ENCODE measurements at places on chromosomes 12 and 14.

GRCh38 chr12:46386877-46387629 is 14.5 kb upstream of the SLC38A2 start:
- DNase-seq: no peak

DNA sequence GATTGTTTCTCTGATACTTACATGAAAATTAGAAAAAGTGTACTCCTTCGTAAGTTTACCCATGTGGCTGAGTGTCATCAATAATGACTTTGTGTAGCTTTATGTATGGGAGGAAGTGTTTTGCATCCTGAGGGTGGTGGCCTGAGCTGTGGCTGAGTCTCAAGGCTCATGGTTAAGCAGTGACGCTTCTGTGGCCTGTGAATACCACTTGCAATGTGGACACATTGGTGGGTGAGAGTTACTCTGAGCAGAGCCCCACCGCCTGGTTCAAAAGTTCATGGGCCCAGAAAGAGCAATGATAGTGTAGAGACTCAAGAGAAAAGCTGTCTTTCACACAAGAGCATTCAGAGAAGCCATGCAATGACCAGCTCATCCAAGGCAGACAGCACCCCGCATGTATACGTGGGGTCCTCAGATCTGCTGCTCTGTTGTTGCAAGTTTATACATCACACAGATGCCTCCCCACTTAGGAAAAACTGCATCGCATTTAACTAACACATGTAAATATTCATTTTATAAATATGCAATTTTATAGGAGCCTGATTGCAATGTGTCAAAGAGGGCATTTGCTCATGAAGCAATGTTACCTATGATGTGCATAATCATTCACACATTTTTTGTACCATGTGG is 55.1 kb upstream of the FRMD6 start:
- DNase-seq: no peak

DNA sequence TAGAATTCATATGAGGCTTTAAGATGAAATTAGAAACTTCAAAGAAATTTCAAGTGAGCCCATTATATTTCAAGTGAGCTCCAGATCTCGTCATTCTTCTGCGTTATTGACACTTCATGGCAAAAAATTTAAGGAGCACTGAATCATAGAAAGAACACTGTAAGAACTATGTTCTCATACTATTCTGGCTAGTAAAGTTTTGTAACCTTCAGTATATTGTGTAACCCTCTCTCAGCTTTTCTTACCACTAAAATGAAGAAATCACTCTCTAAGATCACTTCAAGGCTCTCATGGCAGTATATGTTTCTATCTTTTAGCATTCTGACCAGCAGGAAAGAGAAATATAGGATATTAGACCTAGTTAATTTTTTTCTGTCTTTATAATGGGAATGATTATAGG is 6.3 kb downstream of the GPHN start:
- no peak for DNase-seq

DNA sequence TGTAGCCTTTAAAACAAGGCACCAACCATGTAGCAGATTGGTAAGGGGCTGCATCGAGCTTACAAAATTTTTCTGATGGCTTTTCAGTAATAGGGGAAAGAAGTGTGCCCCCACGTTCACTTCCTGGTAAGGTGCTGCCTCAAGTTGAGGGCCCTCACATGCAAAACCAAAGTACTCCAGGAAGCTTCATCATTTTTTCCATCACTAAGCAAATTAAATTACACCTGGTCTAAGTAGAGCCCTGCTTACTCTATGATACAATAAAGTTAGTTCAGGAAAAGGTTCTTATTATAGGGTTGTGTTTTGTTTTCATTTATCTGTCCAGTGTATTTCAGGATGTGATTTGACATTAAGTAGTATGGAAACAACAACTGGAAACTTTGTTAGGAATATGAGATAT is 15.0 kb upstream of the AKAP5 start:
- no peak for DNase-seq

GRCh38 chr12:108793756-108794441 is 62.6 kb upstream of the CORO1C start:
- no peak for DNase-seq

- no peak for DNase-seq
Observed at GRCh38 chr14:31950764-31951637, 126.1 kb upstream of the ARHGAP5 start.

GRCh38 chr12:57230381-57231155 is 1.1 kb downstream of the SHMT2 start:
- DNase-seq: no peak

GRCh38 chr12:54661048-54661447 is 12.9 kb upstream of the DCD start:
- no peak for DNase-seq

- DNase-seq: no peak
Observed at GRCh38 chr14:74476607-74477006, 16.5 kb downstream of the NPC2 start.

DNA sequence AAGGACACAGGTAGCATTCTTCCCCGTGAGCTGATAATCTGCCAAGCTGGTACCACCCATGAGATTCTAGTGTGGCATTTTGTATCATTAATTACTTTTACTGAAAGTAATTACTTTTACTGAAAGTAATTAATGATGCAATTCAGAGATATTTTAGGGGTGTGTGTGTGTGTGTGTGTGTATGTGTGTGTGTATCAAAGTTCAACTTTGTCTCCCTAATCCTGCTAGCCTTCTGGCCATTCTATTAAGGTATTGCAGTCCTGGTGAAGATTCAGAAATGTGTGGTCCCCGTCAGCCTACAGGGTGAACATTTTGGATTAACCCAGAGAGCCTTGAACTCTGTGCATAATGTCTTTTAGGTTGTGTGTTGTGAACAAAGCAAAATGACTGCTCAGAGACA is 310.8 kb downstream of the ZFP36L1 start:
- DNase-seq: no peak

GRCh38 chr12:17077594-17077993 is 471.6 kb upstream of the LMO3 start:
- no peak for DNase-seq

DNA sequence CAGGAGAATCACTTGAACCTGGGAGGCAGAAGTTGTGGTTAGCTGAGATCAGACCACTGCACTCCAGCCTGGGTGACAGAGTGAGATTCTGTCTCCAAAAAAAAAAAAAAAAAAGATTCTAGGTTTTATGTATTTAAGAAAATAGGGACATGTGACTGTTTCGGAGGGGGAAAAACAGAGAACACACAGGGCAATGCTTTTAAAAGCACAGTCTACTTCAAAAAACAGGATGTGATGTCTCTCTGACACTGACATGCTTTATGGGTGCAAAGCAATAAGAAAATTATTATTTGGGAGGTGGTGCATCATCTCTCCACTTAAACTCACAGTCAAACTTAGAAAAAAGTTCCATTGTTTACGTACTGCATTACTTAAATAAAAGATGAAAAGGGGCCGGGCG is 28.7 kb downstream of the CLIP1 start:
- DNase-seq: no peak

- no peak for DNase-seq
Observed at GRCh38 chr14:41605550-41606281, 960 bp upstream of the LRFN5 start.

GRCh38 chr12:107760207-107760808 is 629 bp downstream of the PRDM4 start:
- no peak for DNase-seq

GRCh38 chr14:56992332-56992820 is 182.1 kb upstream of the OTX2 start:
- DNase-seq: no peak

DNA sequence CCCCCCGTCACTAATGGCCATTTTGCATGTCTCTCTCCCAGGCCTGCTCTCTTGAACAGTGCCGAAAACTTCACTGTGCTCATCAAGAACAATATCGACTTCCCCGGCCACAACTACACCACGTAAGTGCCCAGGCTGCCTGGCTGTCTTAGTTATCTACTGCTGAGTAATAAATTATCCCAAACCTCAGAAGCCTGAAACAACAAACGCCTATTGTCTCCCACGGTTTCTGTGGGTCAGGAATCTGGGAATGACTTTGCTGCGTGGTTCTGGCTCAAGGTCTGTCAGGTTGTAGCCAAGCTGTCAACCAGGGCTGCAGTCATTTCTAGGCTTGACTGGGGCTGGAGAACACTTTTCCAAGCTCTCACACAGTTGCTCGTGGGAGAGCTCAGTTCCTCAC is 32.6 kb downstream of the P2RX7 start:
- no peak for DNase-seq

DNA sequence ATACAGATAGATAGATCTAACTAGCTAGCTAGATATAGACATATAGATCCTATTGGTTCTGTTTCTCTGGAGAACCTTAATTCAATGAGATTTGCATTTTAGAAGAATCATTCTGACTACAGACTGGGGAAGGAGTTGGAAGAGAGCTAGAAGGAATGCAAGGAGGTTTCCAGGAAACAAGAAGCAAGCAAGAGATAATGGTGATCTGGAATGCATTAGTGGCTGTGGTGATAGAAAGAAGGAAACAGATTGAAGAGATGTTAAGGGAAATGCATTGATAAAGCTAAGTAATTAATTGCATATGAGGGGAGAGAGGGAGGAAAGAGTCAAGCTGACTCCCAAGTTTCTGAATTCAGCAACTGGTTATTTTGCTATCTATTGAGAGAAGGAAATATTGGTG is 42.7 kb downstream of the DBX2 start:
- DNase-seq: no peak

GRCh38 chr14:94593376-94593748 is 12.1 kb downstream of the SERPINA5 start:
- DNase-seq: no peak

DNA sequence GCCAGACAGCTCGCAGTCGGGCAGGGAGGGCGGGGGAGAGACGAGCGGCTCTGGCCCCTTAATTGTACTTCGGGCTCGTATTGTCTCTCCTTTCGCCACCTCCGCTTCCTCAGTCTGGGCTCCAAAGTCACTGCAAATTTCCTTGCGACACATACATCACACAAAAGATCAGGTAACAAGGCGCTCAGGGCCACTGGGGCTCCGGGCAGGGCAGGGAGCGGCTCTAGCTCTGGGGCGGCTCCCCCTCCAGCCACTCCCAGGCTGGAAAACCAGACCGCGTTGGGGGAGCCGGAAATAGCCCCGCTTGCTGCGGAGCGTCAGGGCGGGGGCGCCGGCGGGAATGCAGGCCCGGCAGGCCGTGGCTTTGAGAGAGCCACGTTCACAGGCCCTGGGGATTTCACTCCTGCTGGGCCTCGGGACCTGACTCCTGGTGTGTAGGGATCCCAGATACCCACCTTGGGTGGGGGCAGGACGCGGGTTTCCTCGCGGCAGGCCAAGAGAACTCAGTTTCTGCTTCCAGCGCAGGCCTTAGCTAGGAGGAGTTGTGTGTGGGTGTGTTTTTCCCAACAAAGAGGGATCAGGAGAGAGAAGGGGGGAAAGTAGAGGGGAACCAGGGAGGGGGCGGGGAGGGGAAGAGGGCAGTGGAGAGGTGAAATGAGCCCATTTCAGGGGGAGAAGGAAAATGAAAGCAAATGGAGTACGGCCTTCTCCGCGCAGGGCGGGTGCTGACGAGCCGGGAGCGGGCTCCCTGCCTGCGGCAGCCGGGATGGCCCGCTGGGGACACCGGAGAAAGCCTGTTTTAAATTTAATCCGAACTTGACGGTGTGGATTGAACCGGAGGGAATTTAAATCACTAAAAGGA is 4.4 kb upstream of the HOXC9 start:
- DNase-seq: no peak

GRCh38 chr12:22682663-22683062 is 57.7 kb downstream of the ETNK1 start:
- no peak for DNase-seq

- no peak for DNase-seq
Observed at GRCh38 chr12:11310336-11310735, at the start of gene PRB4. Gene PRB4 (minus strand): TSS chr12:11310436. CDS start chr12:11310398, 38 bp downstream.

DNA sequence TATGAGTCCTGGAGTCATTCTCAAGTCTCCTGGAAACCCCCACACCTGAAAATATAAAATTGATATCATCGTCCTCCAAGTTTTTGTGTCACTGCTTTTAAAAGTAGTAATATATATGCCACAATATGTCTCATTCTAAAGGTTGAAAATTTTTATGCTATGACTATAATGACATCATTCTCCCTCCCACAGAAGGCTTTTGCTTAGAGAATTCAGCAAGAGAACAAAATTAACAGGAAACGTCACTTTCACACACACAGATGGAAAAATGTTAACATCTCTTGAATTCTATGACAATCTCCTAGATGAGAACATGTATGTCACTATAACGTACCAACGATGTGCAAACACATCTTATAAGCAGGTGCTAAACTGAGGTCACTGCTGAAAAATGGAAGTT is 498.3 kb downstream of the FOXG1 start:
- no peak for DNase-seq

- no peak for DNase-seq
Observed at GRCh38 chr12:49507139-49507538, 31.7 kb upstream of the KCNH3 start.

DNA sequence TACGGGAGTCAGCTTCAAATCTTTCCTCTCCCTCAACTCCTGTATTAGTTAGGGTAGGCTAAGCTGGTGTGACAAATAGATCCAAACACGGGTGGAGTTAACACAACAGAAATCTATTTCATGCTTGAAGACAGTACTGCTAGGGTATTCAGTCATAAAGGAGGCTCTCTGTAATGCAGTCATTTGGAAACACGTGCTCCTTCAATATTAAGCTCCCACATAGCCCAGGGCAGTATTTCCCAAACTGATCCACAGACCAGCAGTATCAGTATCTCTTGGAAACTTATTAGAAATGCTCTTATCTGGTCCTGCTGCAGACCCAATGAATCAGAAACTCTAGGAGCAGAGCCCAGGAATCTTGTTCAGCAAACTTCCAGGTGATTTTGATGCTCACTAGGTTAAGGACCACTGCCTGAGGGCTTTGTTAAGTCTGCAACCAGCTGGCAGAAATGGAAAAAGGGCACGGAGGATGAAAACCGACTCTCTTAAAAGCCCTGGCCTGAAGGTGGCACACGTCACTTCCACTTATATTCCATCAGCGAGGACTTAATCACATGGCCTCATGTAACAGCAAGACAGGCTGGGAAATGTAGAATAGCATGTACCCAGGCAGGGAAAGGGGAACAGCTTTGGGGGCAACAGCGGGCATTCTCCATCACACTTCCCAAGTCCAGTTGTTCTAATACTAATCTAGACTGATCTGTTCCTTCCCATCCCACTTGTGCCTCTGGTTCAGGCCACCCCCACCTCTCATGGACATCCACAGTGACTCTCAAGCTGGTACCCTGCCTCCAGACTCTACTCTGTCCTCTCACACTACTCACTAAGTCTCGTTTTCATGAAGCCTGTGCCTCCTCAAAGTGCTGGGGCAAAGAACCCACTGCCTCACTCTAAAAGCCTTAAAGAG is 38.2 kb upstream of the RIC8B start:
- no peak for DNase-seq

DNA sequence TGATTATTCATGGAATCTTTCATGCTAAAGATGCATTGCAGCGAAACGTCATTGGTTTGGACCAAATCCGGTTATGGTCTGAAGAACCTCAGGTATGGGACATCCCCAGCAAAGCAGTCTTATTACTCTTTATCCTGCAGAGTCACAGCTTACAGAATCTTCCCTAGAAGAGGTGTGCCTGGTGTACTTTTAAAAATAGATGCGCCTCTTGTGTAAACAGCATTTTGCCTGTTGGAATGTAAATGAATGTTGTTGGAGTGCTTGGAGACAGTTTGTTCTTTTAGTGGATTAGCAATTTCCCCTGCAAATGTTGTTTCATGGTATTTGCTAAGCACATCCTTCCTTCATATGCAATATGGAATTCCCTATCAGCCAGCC is 242.5 kb downstream of the ZFP36L1 start:
- no peak for DNase-seq
